ENCODE measurements at places on chromosomes 11 and 22.

DNA sequence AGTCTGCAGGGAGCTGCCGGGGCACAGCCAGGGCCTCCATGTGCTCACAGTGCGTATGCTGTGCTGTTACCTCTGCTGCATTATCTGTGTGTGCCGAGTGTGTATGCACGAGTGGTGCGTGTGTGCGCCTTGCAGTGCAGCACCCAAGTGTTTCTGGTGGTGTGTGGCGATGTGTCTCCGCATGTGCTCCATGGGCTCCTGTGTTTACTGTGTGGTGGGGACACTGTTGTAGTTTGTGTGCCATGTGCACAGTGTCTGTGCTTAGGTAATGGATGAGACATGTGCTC, 31.4 kb downstream of the KCNC1 start:
- no peak for DNase-seq

GRCh38 chr22:43218786-43219185, 31.9 kb upstream of the TTLL12 start:
- DNase-seq = no peak

GRCh38 chr11:36724742-36725385, 126.8 kb upstream of the RAG2 start:
- no peak for DNase-seq

DNA sequence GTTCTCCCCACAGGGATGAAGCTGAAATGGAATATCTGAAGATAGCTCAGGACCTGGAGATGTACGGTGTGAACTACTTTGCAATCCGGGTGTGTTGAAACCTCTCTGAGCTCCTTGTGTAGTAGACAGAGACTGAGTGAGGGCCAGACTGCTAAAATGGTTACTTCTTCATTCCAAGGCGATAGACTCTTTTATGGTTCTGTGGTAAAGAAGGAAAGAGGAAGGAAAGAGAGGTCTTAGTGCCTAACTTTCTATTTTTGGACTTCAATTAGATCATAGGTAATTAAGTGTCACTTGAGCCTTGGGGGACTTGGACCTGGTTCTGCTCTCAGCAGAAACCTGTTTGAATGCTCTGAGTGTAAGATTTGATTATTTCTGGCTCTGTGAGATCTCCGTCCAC, 54.7 kb downstream of the NF2 start:
- no peak for DNase-seq

GRCh38 chr22:49296561-49296960, 531.1 kb downstream of the BRD1 start:
- DNase-seq = no peak

- no peak for DNase-seq
Observed at GRCh38 chr22:19875061-19875530, 20.4 kb upstream of the GNB1L start.

DNA sequence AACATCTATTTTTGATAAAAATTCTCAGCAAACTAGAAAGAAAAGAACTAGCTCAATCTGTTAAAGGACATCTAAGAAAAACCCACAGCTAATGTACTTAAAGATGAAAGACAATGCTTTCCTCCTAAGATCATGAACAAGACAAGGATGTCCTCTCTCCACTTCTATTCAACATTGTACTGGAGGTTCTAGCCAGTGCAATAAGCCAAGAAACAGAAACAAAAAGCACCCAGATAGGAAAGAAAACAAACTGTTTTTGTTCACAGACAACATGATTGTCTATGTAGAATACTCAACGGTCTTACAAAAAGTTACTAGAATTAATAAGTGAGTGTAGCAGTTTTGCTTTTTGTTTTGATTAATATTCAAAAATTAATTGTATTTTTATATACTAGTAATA, 7.8 kb downstream of the CD3D start:
- DNase-seq = no peak

DNA sequence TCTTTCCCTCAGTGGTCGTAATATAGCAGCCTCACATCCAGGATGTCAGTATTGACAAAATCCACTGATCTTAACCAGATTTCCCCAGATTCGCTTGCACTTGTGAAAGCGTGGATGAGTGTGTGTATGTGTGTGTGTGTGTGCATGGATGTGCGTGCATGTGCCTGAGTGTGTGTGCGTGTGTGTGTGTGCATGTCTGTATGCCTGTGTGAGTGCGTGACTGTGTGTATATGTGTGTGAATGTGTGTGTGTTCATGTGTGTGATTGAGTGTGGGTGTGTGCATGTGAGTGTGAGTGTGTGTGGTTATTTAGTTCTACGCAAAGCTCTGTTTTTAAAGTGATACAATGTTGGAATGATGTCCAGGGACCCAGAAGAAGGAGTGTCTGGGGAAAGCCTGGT, 723.2 kb downstream of the BRD1 start:
- no peak for DNase-seq

DNA sequence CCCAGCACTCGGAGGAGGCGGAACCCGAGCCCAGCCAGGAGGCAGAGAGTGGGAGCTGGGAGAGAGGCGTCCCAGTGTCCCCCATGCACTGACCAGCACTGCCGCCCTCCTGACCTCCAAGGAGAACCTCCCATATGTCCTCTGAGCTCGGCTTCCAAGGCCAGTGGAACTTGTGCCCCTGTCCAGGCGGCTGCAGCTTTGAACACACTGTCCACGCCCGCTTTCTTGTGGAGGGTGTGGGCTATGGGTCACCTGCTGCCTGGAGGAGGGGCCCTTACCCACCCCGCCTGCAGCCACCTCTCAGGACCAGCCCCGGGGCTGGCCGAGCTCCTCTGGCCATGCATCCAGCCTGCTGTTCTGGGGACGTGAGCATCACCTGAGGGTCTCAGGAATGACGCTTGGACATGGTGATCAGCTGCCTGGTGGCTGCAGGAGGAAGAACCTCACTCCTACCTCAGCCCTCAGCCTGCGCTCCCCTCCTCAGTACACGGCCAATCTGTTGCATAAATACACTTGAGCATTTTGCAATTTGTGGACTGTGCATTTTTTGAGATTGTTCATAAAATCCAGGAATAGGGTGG, 22.2 kb upstream of the MUC5B start:
- DNase-seq = no peak

DNA sequence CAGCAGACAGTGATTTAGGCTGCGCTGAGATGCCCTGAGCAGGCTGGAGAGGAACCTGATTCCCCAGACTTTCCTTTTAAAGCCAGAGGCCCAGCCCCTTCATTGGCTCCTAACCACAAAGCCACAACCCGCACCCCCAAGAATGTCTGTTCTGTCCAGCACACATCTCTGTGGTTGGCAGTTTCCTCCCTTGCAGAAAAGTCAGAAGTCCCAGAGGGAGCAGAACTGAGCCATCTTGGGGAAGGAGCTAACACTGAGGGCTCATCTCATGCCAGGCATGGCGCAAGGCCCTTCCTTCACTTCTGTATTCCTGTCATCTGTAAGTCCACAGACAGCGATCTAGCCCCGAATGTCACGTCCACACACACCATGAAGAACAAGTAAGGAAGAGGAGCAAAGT, 97.1 kb upstream of the SYT13 start:
- no peak for DNase-seq

- DNase-seq = no peak
Observed at GRCh38 chr11:63979426-63979825, 5.0 kb downstream of the COX8A start.

DNA sequence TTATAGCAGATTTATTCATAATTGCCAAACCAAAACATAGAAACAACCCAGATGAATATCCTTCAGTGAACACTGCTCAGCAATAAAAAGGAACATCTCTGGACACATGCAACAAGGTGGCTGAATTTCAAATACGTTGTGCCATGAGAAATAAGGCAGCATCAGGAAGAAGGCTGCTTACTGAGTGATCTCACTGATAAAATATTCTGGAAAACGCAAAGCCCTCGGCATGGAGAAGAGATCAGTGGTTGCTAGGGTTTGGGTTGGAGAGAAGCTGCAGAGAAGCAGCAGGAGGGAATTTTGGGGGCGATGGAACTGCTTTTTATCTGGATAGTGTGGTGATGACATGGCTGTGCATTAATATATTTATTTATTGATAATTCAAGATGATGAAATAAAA, 11.0 kb upstream of the SHANK2 start:
- DNase-seq = no peak

GRCh38 chr22:45446216-45446615, 32.7 kb downstream of the RIBC2 start:
- no peak for DNase-seq

- DNase-seq = no peak
Observed at GRCh38 chr22:44783581-44783980, 31.2 kb downstream of the ARHGAP8 start.

GRCh38 chr22:40510631-40511364, 125.7 kb downstream of the MRTFA start:
- no peak for DNase-seq

- DNase-seq = no peak
Observed at GRCh38 chr22:23178512-23179254, 1.6 kb upstream of the BCR start.

DNA sequence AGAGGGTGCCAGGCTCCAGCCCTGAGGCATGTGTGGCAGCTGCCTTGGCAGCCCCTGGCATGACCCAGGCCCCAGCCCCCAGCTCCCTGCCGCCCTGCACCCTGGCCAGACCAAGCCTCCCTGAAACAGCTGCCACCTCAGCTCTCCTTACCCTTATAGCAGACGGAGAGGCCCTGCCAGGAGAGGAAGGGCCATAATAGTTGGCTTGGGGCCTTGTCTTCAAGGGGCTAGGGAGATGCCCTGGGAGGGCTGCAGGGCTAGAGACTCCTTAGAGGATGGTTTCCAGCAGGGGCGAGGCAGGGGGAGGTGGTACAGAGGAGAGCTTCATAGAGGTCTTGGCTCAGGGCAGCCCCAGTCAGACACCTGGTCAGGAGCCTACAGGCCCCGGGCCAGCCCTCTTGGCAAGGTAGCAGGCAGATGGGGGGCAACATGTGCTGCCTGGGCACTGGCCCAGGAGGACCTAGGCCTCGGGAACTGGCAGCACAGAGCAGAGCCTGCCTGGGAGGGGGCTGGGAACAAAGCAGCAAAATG, 13.0 kb downstream of the SMTN start:
- DNase-seq = no peak

DNA sequence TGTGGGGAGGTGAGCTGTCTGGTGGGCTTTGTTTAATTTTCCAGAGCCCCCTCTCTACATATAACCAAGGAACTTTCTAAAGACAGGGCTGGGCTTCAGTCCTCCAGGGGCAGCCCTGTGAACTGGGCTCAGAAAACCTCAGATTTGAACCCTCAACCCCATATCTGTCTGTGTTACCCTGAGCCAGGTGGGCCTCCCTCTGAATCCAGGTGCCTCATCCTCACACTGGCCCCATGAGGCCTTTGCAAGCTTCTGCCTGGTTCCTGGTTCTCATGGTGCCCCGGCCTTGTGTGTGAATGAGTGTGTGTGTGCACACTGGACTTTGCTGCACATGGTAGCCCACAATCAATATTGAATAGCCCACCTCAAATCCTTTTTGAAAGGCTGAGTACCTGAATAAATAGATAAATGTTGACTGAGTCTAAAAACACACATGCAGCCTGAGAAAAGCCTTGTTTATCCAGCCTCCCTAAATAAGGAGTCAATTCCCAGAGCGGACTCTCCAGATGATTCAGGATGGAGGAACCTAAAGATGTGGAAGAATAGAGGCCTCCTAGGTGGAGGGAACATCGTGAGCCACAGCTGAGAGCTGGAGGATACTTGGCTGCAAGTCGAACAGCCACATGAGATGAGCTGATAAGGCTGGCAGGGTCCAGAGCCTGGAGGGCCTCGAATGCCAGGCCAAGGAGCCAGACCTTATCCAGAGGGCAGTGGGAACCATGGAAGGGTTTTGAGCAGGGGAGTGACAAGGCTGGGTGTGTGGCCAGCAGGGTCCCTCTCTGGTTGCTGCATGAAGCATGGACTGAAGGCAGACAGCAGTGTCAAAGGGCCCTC, 28.1 kb upstream of the P2RY2 start:
- no peak for DNase-seq

- DNase-seq = no peak
Observed at GRCh38 chr22:20882855-20883254, 24.0 kb downstream of the SNAP29 start.

GRCh38 chr11:134266841-134267251, 9.3 kb upstream of the GLB1L3 start:
- no peak for DNase-seq

DNA sequence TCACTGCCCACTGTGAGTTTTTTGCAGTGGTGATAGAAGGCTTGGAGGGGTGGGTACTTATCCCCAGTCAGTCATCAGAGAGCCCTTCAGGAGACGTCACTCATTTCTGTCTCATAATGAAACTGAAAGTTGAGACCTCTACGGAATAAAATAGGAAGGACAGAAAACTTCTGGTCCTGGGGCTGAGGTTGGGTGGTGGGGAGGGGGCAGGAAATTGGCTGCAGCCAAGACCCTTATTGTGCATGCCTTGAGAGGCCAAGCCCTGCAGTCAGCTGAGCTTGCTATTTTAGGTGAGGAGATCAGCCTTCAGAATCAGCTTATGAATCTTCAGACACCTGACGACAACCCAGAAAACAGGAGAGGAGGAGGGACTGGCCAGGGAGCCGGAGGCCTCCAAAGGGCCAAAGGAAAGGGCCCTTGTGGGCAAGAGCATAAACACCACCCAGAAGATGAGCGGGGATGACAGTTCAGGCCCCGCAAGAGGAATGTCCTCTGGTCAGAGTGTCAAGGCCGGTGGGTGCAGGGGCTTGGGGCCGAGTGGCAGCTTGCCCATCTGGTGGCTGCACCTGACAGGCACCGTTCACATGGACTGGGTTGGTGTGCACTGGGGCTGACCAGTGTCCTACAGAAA, 17.9 kb upstream of the ADA2 start:
- DNase-seq = no peak

- DNase-seq = no peak
Observed at GRCh38 chr11:35617687-35618496, at the start of gene FJX1. Gene FJX1, plus strand, starts transcription at chr11:35618460. Its CDS starts 177 bp downstream, at chr11:35618637.

DNA sequence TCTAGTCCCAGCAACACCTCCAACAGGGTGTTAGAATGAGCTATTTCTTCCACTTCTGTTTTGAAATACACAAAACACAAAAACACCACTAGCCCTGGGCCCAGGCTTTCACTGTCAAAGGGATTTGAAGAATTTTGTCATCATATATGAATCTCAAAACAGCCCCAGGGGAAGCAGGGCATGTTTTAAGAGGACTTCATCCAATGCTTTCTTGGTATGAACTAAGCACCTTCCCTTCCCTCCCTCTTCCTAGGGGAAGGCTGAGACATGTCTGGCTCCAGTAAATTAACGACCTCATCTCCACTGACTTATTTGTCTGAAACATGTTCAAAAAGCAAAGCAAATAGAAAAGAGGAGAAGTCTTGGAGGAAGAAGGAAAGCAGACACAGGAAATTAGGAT, 75.7 kb upstream of the INCENP start:
- DNase-seq = no peak

DNA sequence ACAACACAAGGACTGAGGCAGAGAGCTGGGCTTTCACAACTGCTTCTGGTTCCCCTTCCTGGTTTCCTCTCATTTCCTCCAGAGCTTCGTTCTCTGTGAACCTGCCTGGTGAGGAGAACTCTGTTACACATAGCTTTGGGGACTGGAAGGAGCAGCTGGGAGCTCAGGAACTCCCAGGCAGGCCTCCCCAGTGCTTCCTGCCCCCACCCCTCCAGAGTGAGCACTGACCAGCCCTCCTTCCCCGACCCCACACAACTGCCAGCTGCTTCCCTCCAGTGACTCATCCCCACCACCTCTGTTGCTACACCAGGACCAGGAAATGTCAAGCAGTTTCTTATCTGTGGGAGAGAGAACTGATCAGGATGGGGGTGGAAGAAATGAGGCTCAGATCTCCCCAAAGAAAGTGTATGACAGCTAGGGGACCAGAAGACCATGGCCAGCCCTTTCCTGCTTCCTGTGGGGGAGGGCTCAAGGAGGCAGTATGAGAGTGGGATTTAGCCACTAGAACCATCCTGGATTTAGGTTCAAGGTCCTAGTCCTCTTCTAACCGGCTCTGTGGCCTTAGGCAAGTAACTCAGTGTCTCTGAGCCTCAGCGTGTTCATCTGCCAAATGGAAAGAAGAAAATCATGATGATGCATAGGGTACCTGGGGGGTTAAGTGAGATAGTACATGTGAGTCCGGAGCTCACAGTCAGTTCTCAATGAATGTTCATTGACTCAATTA, 4.5 kb upstream of the TP53I11 start:
- no peak for DNase-seq

All from activated CD8-positive, alpha-beta memory T cell treated with anti-CD3 and anti-CD28 coated beads for 48 hours (primary cell).